ENCODE measurements at places on chromosomes 4 and X.

DNA sequence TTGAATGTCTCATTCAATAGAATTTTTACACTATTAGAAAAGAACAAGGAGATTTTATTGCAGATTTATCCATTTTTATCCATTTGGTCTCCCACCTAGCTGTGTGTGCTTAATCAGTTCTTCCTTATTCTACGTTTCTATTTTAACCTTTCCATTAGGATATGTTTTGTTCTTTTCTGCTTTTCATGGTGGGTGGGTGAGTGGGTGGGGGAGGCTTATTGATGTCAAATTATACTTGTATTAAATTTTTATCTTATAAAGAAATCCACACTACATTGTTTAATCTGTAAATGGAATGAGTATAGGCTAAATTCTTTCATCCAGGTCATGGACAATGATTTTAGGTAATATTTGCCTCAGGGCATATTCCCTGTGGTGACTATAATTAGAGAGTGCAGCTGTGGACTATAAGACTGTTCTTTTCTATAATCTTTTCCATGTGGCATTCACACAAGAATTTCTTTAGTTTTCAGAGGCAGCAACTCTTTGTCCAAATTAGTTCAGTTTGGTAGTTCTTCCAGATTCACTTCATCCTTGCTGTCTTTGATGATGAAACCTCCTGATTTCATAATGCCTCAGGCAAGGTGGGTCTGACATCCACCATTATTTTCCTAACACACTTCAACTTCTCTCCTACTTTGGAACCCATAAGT lies 2451.8 kb downstream of the PCDH7 start:
- H3K36me3 ChIP-seq, result no peaks in the 10 kb centered on the region
- no peaks in the 10 kb centered on the region for H3K4me1 ChIP-seq
- H3K4me3 ChIP-seq, result no peak overlapping the region
- DNase-seq, result no peak
- no peaks in the 10 kb centered on the region for H3K27me3 ChIP-seq

DNA sequence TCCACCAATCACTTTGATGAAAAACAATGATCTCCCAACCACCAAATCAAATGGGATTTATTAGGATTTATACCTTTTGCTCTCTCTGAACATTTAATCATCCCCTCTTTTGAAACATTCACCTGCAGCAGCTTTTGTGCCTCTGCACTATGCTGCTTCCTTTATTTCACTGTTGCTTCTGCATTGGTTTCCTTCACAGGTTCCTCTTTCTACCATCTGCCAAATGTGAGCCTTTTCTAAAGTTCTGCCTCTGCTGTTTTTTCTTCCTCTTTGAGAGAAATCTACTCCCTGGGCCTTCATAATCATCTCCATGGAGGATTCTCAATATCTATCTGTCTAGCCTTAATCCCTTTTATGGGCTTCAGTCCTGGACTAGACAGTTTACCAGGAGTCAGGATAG lies 24.7 kb downstream of the CUL4B start:
- H3K27me3 ChIP-seq, result no peaks in the 10 kb centered on the region
- H3K4me1 ChIP-seq, result no peaks in the 10 kb centered on the region
- DNase-seq, result no peak
- H3K27ac ChIP-seq, result no peak overlapping the region
- no peaks in the 10 kb centered on the region for H3K36me3 ChIP-seq

DNA sequence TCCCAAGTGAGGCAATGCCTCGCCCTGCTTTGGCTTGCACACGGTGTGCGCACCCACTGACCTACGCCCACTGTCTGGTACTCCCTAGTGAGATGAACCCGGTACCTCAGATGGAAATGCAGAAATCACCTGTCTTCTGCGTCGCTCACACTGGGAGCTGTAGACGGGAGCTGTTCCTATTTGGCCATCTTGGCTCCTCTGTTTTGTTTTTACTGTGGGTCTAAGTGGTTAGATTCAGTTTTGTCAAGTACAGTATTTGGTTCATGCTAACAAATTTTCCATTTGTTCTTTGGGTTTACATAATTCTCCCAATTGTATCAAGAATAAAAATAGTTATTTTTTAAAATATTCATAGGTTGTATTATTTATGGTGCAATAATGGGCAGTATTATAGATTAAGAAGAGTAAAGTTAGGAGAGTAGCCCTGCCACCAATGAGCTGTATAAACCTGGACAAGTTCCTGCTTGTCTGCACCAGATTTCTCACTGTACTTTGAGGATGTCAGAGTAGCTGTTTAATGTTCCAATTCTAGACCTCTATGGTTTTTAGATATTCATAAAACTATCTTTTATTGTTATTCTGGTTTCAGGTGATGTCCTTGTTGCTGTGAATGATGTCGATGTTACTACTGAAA lies 23.4 kb downstream of the INTU start:
- H3K27ac ChIP-seq, result no peak overlapping the region
- H3K27me3 ChIP-seq, result no peaks in the 10 kb centered on the region
- no peaks in the 10 kb centered on the region for H3K36me3 ChIP-seq
- peak overlapping the region; percentile 43 for H3K4me3 ChIP-seq
- H3K4me1 ChIP-seq, result no peaks in the 10 kb centered on the region
- DNase-seq, result no peak

GRCh38 chr4:3679851-3680311 lies 86.3 kb upstream of the ADRA2C start:
- no peak overlapping the region for H3K27ac ChIP-seq
- H3K4me3 ChIP-seq, result no peak overlapping the region
- no peaks in the 10 kb centered on the region for H3K4me1 ChIP-seq
- H3K27me3 ChIP-seq, result no peaks in the 10 kb centered on the region
- H3K36me3 ChIP-seq, result no peaks in the 10 kb centered on the region

GRCh38 chr4:10077076-10077475 lies 39.5 kb downstream of the WDR1 start:
- DNase-seq, result no peak
- no peaks in the 10 kb centered on the region for H3K4me1 ChIP-seq
- no peak overlapping the region for H3K4me3 ChIP-seq
- no peak overlapping the region for H3K27ac ChIP-seq

- H3K4me1 ChIP-seq, result no peaks in the 10 kb centered on the region
- no peak overlapping the region for H3K27ac ChIP-seq
- H3K27me3 ChIP-seq, result no peaks in the 10 kb centered on the region
- no peak for DNase-seq
- no peaks in the 10 kb centered on the region for H3K36me3 ChIP-seq
Measured at GRCh38 chrX:94524867-94525266, 850.9 kb downstream of the FAM133A start.

DNA sequence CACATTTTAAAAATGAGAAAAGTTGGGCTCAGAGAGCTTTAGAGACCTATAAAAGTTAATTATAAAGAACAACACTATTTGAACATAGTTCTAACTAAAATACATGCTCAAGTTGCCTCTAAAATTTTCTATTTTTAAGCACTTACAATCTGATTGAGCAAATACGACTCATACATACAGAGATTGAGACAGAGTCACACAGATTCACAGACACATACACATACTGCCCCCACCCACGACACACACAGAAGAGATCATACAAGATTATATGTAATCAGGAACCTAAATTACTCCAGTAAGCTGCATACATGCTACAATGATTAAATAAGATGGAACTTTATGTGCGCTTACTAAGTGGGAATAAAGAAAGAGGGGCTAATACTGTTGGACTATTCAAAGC lies 2.7 kb upstream of the ASB5 start:
- no peak overlapping the region for H3K27ac ChIP-seq
- no peak for DNase-seq
- no peak overlapping the region for H3K4me3 ChIP-seq
- no peaks in the 10 kb centered on the region for H3K4me1 ChIP-seq

GRCh38 chrX:19836337-19836736 lies 51.1 kb downstream of the SH3KBP1 start:
- peaks cover 4% of the 10 kb centered on the region for H3K4me1 ChIP-seq
- no peaks in the 10 kb centered on the region for H3K27me3 ChIP-seq
- no peak overlapping the region for H3K4me3 ChIP-seq
- H3K27ac ChIP-seq, result no peak overlapping the region
- DNase-seq, result no peak

GRCh38 chr4:24677909-24678308 lies 93.6 kb upstream of the DHX15 start:
- DNase-seq, result no peak
- H3K27me3 ChIP-seq, result no peaks in the 10 kb centered on the region
- no peak overlapping the region for H3K27ac ChIP-seq
- H3K4me1 ChIP-seq, result no peaks in the 10 kb centered on the region

- DNase-seq, result no peak
- H3K4me1 ChIP-seq, result peaks cover 16% of the 10 kb centered on the region
- H3K36me3 ChIP-seq, result no peaks in the 10 kb centered on the region
- H3K27ac ChIP-seq, result no peak overlapping the region
Measured at GRCh38 chrX:129958083-129958465, 24.4 kb upstream of the BCORL1 start.

DNA sequence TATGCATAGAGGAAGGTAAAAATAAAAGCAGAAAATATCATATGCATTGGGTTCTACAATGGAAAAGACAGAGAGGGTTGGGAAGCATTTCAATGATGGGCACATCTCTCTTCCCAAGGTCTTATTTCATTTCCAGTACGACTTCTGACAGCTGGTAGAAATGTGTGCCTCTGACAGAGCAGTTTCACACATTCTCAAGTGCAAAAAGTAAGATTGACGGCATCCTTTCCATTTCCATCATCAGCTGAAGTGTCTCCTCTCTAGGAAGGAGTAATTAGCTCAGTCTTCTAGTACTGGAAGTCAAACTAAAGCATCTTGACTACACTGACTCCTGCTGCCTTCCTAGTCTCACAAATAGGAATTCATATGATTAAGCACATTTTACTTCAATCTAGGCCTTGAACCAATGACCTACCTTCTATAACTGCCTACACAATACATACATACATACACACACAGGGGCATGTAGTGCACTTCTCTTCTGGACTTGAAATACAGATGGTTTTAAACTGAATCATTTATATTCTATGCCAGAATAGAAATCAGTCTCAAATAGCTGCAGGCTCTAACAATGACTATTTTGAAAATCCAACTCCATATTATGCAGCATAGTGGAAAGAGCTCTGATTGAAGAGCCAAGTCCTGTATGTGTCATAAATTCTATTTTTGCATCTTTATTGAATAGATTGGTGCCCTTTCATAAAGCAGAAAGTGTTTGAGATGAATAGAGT lies 473.4 kb downstream of the INPP4B start:
- DNase-seq, result no peak
- no peaks in the 10 kb centered on the region for H3K27me3 ChIP-seq
- peaks cover 6% of the 10 kb centered on the region for H3K36me3 ChIP-seq
- H3K4me3 ChIP-seq, result no peak overlapping the region

DNA sequence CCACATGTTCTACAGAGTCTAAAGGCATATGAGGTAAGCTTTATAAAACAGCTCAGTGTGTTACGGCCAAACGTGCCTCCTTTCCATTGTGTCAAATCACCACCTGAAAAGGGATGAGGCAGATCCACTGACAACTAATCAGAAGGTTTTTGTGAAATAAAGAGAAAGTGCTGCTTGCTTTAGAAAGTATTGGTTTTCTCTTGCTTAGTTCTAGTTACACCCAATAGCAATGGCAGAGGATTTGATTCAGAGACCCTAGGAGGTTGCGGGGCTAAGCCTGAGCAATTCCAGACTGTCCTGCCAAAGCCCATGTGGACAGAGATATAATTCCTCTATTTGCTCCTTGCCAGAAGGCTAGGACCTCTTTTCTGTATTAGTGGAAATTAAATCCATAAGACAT lies 125.5 kb downstream of the SPRY1 start:
- no peaks in the 10 kb centered on the region for H3K27me3 ChIP-seq
- no peak overlapping the region for H3K27ac ChIP-seq
- DNase-seq, result no peak
- no peak overlapping the region for H3K4me3 ChIP-seq
- peaks cover 8% of the 10 kb centered on the region for H3K4me1 ChIP-seq

- no peaks in the 10 kb centered on the region for H3K4me1 ChIP-seq
- no peak for DNase-seq
- H3K27ac ChIP-seq, result no peak overlapping the region
- H3K27me3 ChIP-seq, result no peaks in the 10 kb centered on the region
- no peak overlapping the region for H3K4me3 ChIP-seq
- H3K36me3 ChIP-seq, result no peaks in the 10 kb centered on the region
Measured at GRCh38 chr4:44421330-44422065, 27.1 kb downstream of the KCTD8 start.

- no peaks in the 10 kb centered on the region for H3K4me1 ChIP-seq
- no peak overlapping the region for H3K4me3 ChIP-seq
Measured at GRCh38 chrX:47530049-47530448, 31.0 kb upstream of the ARAF start.

- H3K27ac ChIP-seq, result no peak overlapping the region
- no peaks in the 10 kb centered on the region for H3K4me1 ChIP-seq
Measured at GRCh38 chr4:61478340-61478739, 278.2 kb downstream of the ADGRL3 start.

- no peak overlapping the region for H3K4me3 ChIP-seq
- H3K4me1 ChIP-seq, result no peaks in the 10 kb centered on the region
- no peak for DNase-seq
- H3K36me3 ChIP-seq, result no peaks in the 10 kb centered on the region
- no peaks in the 10 kb centered on the region for H3K27me3 ChIP-seq
- H3K27ac ChIP-seq, result no peak overlapping the region
Measured at GRCh38 chr4:165926307-165926706, 53.3 kb downstream of the TLL1 start.

DNA sequence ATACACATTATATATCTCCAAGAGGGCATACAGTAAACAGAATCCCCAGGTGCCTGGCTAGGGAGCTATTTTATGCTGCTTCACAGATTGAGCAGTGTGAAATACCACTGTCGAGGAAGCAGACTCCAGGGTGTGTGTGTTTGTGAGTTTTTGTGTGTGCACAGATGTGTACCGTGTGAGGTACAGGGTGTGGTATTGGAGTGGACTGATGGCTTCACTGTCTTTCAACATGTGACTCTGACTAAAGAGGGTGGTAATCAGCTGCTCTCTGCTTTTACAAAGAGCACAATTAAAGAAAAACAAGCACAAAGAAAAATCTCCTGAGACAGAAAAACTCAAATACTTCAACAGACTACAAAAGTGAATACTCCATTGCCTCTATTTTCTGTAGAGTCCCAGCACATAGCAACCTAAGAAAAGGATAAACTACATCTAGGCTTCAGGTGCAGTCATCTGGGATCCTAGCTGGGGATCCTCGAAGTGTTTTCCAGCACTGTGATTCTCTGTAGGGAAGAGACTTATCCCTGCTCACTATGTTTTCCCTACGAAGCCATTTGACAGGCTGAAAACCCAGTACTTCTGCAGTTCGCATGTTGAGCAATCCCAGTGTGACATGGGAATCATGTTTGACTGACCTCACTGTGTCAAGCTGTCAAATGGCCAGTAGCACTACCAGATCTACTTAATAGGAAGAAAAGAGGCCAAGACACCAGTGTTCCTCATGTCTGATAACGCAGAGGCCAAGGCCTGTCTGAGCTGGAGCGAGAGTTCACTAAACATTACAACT lies 100.3 kb downstream of the CDS1 start:
- H3K27ac ChIP-seq, result no peak overlapping the region
- peaks cover 19% of the 10 kb centered on the region for H3K4me1 ChIP-seq
- DNase-seq, result no peak
- H3K4me3 ChIP-seq, result no peak overlapping the region
- peaks cover 5% of the 10 kb centered on the region for H3K36me3 ChIP-seq
- H3K27me3 ChIP-seq, result no peaks in the 10 kb centered on the region

GRCh38 chr4:46933686-46934085 lies 24.6 kb upstream of the COX7B2 start:
- no peaks in the 10 kb centered on the region for H3K4me1 ChIP-seq
- H3K36me3 ChIP-seq, result no peaks in the 10 kb centered on the region
- H3K27ac ChIP-seq, result no peak overlapping the region
- DNase-seq, result no peak
- H3K27me3 ChIP-seq, result peaks cover 12% of the 10 kb centered on the region

Data from neural progenitor cell (in vitro differentiated cells).